ENCODE measurements at places on chromosomes 4 and X. TPM values are rescaled to one million over a fixed set of nuclear protein-coding genes. Genes with fewer than 3 reads are reported as not detected.

The RAI2 gene
- not detected for polyA plus RNA-seq

The PLXNA3 gene
- polyA plus RNA-seq: 10.1 TPM

The GNRHR gene
- not detected for polyA plus RNA-seq

The TEX13D gene
- polyA plus RNA-seq: not detected

The TMPRSS11F gene
- not detected for polyA plus RNA-seq

Data from foreskin keratinocyte (primary cell).